Neural crest cell (in vitro differentiated cells): ENCODE measurements at places on chromosomes 3 and 15. TPM values are rescaled to one million over a fixed set of nuclear protein-coding genes. Genes with fewer than 3 reads are reported as not detected.
A peak's percentile ranks its signal among the peaks of the same experiment; 100 is the strongest.

GRCh38 chr3:17442332-17443049, 299.9 kb downstream of the TBC1D5 start:
- no peak for DNase-seq

GRCh38 chr3:16448639-16449070, 64.8 kb downstream of the RFTN1 start:
- DNase-seq: no peak

CHRNA7 gene
- 6.8 and 9.5 TPM in 2 replicates for total RNA-seq

GOLGA8T gene
- total RNA-seq: 0.47 and 0.71 TPM in 2 replicates

GRCh38 chr15:33013827-33014445, 180.6 kb downstream of the FMN1 start:
- no peak for DNase-seq

DNA sequence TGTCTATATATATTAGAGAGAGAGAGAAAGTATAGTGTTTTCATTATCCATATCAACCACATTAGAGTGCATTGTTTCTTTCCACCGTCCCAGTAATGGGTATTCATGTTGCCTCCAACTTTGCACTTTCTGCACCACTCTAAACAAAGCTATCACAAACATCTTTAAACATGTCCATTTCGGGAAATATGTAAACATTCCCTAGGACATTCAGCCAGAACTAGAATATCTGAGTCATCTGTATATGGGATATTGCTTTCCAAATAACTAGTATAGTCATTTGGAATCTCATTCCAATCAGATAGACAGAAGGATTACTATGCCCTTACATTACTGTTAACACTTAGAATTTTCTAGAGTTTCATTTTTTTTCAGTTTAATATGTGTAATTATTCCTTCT, 914.9 kb upstream of the EPHA6 start:
- no peak for DNase-seq

HIGD2B gene
- total RNA-seq: not detected in 2 replicates

ATP10A gene
- 4.9 and 6.8 TPM in 2 replicates for total RNA-seq

C2CD4A gene
- not detected in 2 replicates for total RNA-seq

GRCh38 chr3:179486806-179487205, 35.5 kb upstream of the GNB4 start:
- no peak for DNase-seq

TMOD2 gene
- total RNA-seq: 17.4 and 18.9 TPM in 2 replicates

GRCh38 chr3:160981217-160981938, 123.8 kb downstream of the B3GALNT1 start:
- DNase-seq: no peak

ACP3 gene
- total RNA-seq: not detected in 2 replicates

DNA sequence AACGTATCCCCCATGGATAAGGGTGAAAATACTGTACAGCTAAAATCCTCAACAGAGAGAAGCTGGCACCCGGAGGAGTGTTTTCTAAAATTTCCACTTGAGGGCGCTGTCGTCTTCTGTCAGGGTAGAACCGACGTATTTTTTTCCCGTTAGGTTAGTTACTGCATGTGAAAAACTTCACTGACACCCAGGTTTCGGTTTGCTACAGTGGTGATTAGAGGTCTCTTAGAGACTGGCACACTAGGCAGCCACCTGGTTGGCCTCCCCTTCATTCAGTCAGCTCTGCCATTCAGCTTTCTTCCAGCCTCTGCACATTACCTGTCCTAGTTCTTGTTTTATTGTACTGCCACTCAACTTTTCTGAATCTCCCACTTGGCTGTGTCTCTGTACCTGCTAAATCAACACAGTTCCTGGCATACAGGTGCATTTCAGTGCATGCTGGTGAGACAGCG, 18.4 kb downstream of the CCK start:
- DNase-seq: peak; percentile 63

DNA sequence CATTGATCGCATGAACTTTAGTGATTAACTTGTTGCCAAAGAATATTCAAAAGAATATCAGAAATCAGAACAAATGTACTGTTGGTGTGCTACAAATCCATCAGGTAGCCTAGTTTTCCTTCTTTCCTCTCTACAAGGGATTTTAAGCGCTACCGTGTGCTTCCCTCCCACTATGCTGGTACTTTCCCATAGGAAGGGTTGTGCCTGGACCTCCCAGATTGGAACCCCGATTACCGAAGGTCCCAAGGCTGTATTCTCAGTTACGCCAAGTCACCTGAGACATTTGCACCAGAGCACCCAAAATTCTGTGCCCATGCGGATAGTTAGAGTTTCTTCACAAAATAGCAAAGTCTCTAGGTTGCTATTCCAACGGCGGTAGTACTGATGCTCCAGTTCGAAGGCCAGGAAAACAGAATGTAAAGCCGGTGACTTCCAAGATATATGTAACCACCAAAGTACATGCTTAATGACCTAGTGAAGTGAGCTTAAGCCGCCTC, 23.4 kb upstream of the GATM start:
- no peak for DNase-seq

GRCh38 chr3:132660052-132660810, at the start of gene UBA5:
Gene UBA5, plus strand, starts transcription at chr3:132660329. Its CDS starts 209 bp downstream, at chr3:132660538.
- DNase-seq: peak; percentile 48

TSC22D2 gene
- total RNA-seq: 37.9 and 40.8 TPM in 2 replicates

ANKUB1 gene
- not detected in 2 replicates for total RNA-seq

GRCh38 chr3:30319713-30320112, 286.7 kb upstream of the TGFBR2 start:
- DNase-seq: peak; percentile 2

DNA sequence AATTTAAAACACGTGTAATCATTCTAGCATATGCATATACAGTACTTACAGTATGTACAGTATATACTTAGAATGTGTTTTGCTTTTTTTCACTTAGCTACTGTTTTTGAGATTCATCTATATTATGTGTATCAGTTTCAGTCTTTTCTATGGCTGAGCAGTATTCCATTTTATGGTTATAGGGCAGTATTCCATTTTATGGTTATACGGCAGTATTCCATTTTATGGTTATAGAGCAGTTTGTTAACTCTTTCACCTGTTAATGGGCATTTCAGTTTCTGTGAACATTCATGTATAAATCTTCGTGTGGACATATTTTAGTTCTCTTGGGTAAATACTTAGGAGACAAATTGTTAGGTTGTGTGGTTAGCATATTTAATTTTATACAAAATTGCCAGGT, 40.9 kb downstream of the PDCD6IP start:
- no peak for DNase-seq

PARP3 gene
- total RNA-seq: 4.3 and 4.6 TPM in 2 replicates

GRCh38 chr3:113088616-113089015, 97.8 kb downstream of the GTPBP8 start:
- DNase-seq: no peak

GRCh38 chr15:100834731-100835130, 44.9 kb upstream of the ALDH1A3 start:
- no peak for DNase-seq

P2RY12 gene
- not detected in 2 replicates for total RNA-seq

DNA sequence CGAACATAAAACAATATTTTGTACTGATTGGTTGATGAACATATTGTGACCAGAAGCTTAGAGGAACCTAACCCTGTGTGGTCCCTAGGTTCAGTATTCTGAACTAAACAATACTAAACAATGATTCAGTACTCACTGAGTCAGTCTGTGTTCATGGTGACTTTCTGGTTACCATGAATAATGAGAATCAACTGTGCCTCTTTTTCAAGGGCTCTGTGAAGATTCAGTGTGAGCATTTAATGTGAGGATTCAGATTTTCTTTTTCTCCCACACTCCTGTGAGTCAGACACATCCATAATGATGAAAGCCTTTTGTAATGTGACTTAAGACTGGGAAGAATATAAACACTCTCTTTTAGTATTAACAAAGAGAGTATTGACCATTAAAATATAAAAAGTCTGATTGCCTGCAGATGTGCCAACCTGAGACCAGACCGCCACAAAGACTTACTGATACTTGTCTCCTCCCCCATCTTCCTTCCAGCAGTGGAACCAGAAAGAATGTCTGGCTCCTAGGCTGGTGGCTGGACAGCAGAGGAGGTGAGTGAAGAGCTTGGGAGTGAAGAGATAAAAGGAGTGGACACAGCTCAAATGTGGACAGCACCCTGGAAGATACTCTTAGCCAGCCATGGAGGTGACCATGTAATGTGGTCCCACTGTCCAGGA, 17.6 kb upstream of the ACTL6A start:
- no peak for DNase-seq

GRCh38 chr3:116374901-116375300, 70.4 kb downstream of the LSAMP start:
- DNase-seq: no peak

- DNase-seq: peak; percentile 71
These were observed 160.5 kb downstream of the FGF12 start for GRCh38 chr3:192566706-192567290.

DNA sequence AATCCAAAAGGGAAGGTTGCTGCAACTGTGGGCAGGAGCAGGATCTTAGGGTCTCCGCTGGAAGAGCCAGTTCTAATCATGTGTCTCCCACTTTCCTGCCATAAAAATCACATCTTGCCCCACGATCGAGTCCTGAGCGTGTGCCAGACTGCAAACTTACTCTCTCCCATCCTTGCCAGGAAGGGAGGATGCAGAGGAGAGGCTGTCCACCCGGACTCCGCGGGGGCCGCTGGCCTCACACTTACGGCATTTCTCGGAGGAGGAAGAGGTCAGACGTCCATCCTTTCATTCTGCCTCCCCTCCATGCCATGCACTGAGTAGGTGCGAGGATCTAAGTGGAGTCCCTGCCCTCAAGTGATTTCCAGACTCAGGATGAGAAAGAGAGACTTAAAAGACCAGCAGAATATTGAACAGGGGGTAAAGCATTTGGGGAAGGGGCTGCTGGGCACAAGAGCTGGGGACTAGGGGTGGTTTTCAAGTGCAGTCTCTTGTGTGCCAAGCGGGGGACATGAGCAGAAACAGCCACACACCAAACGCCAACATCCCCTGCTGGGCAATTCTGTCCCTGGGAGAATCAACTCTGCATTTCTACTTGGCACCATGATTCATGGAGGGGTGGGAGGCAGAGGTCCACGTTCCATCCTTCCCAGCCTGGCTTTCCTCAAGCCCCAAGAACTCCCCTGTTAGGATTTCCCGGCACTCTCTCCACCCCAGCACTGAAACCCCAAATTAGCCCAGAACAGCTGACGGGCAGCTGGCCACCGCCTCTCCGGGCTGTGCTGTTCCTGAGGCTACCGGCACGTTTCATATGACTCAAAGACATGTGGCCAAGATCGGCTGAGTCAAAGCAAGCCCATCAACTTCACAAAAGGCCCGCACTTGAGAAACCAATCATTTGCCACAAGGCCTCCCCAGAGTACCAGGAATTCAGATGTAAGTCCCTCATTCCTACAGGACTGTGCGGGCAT, 11.6 kb downstream of the OXTR start:
- no peak for DNase-seq

PRR20G gene
- total RNA-seq: not detected in 2 replicates

- DNase-seq: no peak
These were observed 1.5 kb downstream of the CYP1A1 start for GRCh38 chr15:74723754-74724334.

DNA sequence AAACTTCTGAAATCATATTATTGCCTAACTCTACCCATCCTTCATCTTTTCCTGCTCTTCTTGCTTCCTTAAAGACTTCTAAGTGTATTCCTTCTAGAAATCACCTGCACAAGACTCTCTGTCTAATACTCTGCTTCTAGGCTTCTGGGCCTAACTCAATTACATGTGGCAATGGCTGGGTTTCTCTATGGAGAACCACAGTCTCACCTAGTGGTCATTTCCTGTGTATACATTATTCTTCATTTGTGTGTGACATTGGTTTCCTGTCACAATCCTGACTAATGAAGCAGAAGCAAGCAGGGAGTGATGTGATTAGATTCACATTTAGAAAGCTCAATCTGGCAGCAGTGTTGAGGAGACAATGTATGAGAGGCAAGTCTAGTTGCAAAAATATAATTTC, 16.9 kb upstream of the CLDN1 start:
- no peak for DNase-seq

DNA sequence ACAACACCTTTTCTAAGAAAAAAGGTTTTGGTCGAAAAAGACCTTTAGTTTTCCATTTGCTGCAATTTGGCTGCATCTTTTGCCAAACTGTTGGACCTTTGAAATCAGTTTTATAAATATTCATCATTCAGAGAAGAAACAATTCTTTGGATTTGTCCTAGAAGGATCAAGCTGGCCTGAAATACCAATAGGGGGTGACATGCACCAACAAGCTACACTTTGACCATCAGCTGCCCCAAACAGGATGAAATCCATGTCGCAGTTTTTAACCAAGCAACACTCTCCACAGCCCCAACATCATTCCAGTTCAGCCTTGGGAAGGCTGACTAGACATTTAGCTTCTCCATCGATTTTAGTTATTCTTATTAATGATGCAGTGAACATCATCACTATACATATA, 9.8 kb downstream of the RPL15 start:
- no peak for DNase-seq

DNA sequence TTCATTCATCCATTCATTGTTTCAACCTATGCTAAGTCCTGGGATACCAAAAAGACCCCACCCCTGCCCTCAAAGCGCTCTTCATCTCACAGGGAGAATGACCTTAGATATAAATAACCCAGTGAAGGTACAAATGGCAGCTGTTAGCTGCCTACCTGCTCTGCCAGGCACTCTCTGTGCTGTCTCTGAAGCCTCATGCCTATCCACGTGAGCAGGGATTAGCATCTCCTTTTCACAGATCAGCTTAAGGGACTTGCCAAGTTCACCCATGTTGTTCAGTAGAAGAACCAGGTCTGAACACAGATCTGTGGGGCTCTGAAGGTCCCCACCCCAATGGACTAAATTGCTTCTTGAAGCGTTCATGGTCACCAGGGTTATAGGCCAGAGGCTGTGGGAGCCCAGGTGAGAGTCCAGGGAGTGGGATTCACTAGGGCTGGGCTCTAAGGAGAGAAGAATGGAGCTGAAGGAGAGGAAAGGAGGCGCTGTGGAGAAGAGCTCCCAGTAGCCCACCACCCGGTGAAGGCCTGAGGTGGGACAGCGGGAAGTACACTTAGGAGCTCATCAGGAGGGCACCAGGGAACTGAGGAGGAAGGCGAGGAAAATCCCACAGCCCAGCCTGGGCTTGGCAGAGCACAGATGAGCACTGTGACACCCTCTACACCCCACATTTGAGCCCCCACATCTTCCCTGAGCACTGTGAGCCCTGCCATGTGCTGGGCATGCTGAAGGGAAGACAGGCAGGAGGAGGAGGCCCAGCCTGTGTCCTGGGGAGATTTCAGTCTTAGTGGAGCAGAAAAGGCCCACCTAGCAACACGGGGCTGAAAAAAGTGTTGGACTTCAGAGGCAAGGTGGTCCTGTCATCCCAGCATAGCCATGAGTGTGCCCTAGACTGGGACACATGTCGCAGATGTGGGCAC, 20.4 kb downstream of the RBP1 start:
- no peak for DNase-seq

SPRED1 gene
- 40.0 and 44.2 TPM in 2 replicates for total RNA-seq

- no peak for DNase-seq
These were observed 18.6 kb downstream of the SSUH2 start for GRCh38 chr3:8625991-8626390.

DNA sequence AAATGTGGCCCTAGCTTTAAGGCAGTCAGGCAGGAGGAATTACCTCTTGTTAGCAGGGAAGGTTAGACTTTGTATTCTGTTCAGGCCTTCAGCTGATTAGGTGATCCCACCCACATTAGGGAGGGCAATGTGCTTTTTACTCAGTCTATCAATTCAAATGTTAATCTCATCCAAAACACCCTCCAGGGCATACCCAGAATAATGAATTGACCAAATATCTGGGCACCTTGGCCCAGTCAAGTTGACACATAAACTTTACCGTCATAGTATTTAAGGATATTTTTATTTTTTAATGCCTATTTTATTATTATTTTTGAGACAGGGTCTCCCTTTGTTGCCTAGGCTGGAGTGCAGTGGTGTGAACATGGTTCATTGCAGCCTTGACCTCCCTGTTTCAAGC, 146.1 kb downstream of the PTPRG start:
- DNase-seq: no peak

ELP6 gene
- 60.4 and 61.0 TPM in 2 replicates for total RNA-seq

ALDH1A3 gene
- 8.0 and 9.2 TPM in 2 replicates for total RNA-seq
